ENCODE measurements at places on chromosomes 6 and 20.

DNA sequence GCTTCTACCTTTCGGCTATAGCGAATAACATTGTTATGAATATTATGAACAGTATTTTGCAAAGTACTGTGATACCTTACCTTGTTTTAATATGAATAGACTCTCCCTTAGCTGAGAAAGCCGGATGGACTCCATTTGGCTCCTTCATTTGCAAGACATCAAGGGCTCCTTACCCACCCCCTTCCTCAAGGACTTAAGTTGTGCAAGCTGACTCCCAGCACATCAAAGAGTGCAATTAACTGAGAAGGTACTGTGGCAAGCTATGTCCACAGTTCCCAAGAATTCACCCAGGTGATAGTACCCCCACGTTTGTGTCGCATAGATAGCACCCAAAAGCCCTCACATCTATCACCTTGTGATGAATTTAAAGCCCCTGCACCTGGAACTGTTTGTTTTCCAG, 11.2 kb downstream of the CST5 start:
- no peak for DNase-seq

DNA sequence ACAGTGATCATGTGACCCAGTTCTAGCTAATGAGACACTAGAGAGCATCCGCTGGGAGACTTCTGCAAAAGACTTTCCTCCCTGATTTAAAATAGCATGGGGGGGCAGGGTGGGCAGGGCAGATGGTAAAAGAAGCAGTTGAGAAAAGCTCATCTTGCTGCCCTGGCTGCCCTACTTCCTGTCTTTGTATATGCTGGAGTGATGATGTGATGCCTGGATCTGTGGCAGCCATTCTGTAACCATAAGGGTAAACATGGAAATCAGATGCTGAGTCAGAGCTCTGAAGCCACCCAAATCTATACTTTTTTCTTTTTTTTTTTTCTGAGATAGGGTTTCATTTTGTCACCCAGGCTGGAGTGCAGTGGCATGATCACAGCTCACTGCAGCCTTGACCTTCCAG, 25.4 kb downstream of the ZFP64 start:
- no peak for DNase-seq

DNA sequence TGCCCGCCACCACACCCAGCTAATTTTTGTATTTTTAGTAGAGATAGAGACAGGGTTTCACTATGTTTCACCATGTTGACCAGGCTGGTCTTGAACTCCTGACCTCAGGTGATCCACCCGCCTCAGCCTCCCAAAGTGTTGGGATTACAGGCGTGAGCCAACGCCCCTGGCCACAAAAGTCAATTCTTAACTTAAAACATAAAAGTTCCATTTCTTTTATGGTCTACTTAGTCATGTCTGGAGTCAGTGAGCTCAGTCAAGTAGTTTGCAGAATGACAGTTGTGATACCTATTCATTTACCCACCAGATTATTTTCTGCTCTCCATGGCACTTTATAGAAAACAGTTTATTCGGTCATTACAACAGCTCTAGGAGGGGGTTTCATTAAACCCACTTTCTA, 103.1 kb upstream of the ESR1 start:
- DNase-seq = no peak

DNA sequence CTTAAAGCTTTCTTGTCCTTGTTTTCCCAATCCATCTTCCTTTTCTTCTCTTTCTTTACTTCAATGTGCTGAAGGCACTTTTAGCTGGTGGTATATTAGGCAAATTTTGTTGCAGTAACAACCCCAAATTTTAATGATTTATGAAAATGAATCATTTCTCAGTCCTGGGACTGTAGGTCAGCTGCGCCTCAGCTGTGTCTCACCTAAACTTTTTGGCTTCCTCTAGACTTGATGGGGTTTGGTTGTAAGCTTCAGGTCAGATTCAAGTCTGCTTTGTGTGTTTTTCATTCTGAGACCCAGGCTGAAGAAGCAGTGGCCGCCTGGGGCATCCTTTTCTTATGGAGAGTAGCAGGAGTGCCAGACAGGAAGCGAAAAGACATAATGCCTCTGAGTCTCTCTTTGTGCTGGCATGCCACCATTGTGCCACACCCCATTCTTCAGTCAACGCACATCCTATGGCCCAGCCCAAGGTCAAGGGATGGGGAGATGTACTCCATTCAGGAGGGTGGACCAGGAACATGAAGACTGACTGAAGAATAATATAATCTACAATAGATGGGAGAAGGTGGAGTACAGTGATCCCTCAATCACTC, 28.9 kb upstream of the CD83 start:
- DNase-seq = no peak

- DNase-seq = peak; percentile 72
These were observed at the start of gene LRFN2 for GRCh38 chr6:40587240-40588069. Gene LRFN2 (minus strand): TSS chr6:40587364.

- DNase-seq = no peak
These were observed 8.8 kb upstream of the CD93 start for GRCh38 chr20:23094927-23095326.

DNA sequence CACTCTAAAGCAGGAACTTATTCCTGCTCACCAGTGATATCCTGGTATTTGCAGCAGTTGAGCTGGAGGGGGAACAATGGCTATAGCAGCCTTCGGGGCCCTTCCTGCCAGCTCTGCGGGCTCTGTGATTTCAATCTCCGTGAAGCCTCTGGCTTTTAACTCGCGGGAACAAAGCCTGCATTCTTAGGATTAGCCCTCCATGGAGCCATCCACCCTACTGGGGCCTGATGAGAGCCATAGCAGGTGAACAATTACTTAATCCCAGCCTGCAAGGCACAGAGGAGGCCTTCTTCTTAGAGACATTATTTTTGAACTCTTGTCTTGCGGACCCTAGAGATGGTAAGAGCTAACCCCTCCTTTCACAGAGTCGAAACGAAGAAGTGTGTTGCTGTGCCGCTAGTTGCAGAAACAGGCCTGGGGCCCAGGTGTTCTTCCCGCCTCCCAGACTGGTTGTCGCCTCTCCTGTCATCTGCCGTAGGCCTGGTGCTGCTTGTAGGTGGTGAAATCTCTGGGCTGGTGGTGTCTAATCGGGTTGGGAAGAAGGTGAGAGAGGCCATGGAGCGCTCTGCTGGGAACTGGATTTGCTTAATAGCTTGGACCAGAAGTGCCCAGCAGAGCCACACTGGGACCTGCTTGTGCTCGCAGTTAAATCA, 9.7 kb downstream of the GHRH start:
- no peak for DNase-seq

- DNase-seq = no peak
These were observed 54.6 kb upstream of the RIPOR2 start for GRCh38 chr6:24990236-24990845.

GRCh38 chr20:33419140-33419974, 18.0 kb upstream of the CDK5RAP1 start:
- DNase-seq = no peak

- DNase-seq = no peak
These were observed 176.0 kb downstream of the MAFB start for GRCh38 chr20:40512994-40513393.

DNA sequence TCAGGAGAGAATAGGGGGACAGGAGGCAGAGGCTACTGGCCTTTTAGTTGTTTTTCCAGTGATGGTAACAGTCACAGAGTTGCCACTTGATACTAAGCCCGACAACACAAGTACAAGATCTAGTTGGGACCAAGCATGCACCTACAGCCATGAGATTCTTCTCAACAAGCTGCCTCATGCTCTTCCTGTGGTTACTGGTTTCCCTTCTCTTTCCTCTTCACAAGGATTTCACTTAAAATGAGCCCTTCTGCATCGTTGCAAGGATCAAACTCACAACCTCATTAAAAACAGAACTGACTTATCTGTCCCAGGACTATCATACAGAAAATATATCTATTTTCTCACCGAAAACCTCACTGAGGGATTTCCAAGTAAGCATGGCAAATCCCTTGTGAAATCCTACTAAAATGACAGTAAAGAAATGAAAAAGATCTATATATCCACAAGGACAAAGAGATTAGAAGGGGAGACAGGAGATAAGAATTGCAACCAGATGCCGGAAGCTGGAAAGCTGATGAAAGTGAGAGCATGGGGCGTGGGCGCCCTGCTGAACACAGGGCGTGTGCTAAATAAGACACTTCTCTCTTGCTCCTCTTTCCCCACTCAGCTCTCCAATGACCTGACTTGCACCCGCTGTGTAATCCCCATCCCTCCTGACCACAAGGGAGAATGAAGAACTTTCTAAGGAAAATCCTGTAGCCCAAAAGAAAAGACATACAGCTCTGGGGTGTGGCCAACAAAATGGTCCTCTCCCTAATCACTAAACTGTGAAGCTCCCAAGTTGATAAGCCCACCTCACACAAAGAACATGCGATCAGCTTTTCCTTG, 13.4 kb downstream of the MTFR2 start:
- DNase-seq = no peak

DNA sequence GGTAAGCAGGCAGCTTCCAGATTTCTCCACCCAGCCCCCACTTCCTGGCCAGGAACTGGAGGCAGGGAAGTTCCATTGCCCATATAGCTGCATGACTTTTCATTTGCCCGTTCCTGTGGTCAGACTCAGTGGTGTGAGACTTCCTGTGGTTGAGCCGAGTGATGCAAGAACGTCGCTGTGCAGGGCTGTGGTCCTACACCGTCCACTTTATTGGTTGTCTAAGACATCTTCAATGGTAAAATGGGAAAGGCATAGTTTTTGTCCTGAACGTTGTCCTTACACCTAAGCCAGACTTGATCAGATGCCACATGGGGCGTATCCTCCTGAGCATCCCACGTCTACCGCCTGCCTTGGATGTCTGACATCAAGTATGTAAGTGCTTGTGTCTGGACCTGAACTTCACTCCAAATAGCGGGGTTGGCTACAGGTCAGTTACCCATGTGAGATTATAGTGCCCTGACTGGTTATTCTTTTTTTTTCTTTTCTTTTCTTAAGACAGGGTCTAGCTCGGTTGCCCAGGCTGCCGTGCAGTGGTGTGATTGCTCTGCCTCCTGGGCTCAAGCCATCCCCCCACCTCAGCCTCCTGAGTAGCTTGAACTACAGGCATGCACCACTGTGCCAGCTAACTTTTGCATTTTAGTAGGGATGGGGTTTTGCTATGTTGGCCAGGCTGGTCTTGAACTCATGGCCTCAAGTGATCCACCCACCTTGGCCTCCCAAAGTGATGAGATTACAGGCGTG, 25.9 kb upstream of the GTSF1L start:
- DNase-seq = peak; percentile 74

- peak; percentile 89 for DNase-seq
These were observed 24.4 kb upstream of the SLCO4A1 start for GRCh38 chr20:62617711-62618483.

GRCh38 chr20:35592339-35592974, 23.2 kb upstream of the SPAG4 start:
- DNase-seq = peak; percentile 11

Data from RWPE2 (cell line).